ENCODE measurements at places on chromosomes 7 and 10.

DNA sequence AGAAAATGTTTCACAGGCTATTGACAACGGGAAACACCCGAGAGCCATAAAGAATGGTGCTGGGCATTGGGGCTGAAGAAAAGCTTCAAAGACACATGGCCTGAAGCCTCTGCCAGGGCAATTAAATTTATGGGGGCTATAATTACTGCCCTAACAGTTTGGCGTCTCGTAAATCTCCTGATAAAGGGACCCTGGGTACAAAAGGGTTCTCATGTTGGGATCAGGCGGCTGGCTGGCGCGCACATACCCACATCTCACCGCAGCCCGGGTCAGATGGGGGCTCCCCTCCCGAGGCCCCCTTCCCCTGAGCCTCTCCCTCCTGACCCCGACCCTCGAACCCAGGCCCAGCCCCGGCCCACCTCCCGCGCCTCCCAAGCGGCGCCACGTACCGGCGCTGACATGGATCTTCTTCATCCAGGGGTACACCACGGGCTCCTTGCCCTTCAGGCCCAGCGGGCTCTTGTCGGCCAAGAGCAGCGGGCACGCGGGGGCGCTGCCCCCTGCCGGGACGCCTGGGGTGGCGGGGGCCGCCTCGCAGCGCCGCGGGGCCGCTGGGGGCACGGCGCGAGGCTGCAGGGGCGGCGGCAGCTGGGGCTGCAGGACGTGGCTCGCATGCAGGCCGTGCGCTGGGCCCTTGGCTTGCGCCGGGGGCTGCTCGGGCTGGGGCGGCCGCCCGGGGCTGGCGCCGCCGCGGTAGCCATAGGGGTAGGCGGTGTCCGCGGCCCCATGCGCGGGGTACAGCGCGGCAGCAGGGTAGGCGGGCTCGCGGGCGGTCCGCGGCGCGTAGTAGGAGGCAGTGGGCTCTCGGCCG lies 623 bp downstream of the HOXA4 start:
- DNase-seq: no peak

DNA sequence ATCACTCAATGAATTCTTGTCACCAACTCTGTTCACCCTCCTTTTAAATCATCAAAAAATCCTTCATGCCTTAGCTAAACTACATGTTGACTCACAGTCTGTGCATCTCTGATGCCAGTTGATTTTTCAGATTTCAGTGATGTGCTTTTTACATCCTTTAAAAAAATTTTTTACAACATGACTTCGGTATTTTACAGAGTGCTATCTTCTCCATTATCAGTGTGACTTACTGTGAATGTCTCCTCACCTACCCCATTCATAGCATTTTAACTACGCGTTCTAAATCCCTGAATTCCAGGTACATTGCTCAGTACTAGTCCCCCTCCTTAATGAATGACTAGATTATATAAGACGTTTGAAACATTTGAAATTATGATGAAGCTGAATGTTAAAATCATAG lies 98.7 kb downstream of the DNAH11 start:
- no peak for DNase-seq

DNA sequence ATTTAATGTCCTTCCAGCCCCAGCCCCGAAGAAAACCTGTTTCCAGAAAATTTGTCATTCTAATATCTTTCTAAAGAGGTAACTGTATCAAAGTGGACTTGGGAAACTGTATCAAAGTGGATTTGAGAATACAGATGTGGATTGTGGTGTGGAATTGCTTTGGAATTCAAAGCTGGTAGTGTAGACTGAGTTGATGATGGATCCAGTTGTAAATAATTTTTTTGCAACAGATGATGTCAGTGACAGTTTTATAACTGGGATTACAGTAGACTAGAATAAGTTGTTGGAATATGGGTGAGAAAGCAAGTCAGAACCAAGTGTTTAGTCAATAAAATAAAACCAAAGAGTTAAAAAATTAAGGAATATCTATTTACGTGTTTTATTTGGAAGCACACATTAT lies 202.1 kb downstream of the LRMDA start:
- DNase-seq: no peak

GRCh38 chr10:13183625-13184024 lies 22.3 kb downstream of the MCM10 start:
- DNase-seq: no peak

DNA sequence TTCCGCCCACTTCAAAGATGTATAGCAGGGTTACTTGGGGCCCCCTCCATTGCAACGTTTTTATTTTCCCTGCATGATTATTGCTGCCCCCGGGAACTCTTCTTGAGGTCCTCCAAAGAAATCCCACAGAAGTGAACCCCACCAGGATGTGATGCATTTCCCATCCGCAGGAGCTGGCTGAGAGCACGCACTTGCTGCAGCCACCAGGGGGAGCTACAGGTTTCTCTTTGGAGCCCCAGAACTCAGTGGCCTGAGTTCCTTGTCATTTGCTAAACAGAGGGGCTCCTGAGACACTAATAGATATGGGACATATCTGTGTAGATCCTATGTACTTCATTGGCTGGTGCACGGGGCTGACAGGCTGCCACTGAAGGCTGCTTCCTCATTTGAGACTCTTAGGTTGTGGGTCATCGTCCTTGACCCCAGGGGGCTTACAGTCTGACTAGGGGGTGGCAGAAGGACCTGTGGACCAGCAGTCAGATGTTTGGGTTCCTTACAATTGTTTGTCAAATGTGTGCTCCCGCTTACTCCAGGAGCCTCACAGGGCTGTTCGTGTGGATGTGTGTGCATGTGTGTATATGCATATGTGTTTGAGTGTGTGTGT lies 52.3 kb upstream of the ENO4 start:
- peak; percentile 91 for DNase-seq

DNA sequence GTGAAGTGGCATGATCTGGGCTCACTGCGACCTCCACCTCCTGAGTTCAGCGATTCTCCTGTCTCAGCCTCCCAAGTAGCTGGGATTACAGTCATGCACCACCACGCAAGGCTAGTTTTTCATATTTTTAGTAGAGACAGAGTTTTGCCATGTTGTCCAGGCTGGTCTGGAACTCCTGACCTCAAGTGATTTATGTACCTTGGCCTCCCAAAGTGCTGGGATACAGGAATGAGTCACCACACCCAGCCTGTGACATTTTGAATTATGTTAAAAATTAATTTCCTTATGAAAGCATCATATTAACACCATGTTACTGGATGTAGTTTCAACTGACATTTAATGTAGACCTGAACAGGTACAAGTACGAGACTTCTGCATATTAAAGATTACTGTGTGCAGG lies 24.3 kb downstream of the ABCB4 start:
- DNase-seq: no peak

- DNase-seq: peak; percentile 95
These were observed at the start of gene BMPR1A for GRCh38 chr10:86756511-86757112. BMPR1A (plus strand) TSS chr10:86756619; CDS start chr10:86876019, 119,400 bp downstream.

DNA sequence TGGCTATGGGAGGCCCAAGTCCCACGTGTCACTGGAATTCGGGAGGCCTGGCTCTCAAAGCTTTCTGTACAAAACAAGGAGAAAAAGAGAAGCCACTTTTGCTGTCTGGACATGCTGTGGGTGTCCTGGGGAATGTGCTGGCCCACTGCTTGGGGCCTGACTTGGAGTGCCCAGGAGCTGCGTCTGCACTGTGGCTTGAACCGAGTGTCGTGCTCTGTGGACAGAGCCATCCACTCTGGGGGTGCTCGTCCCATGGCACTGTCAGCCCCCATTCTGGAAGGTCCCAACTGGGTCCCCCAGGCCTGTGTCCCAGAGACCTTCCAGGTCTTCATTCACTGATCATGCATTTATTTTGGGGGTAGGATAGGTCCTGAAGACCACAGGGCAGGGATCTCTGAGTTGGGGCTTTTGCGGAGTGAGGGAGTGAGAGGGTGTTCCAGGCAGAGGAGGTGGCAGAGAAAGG lies 138.0 kb downstream of the LHPP start:
- DNase-seq: peak; percentile 11

DNA sequence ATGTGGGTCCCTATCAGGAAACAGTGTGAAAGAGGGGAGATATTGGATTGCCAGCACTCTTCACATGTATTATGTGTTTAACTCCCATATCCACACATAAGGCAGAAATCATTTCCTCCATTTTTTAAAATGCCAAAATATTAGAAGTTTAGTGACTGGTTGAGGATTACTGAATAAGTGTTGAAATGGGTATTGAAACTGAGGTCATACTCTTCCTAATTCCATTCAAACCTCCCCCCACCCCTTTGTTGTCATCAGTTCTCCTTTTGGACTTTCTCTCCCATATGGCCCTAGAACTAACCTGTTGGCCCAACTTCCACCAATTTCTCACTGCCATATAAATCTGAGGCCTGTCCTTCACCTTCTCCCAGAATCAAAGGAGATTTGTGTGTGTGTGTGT lies 81.6 kb downstream of the EVX1 start:
- DNase-seq: no peak

DNA sequence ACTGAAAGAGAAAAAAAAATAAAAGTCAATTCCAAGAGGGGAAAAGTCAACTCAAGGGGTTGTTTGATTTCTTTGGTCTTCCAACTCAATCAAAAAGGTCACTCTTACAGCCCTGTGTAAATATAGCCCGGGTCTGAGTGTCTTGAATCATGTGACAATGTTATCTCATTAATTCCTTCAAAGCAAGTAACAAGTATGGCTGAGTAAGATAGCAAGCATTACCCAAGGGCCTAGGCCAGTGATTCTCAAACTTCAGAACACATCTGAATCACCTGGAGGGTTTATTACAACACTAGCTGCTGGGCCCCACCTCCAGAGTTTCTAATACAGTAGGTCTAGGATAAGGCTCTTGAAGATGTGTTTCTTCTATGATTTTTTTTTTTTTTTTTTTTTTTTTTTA lies 125.0 kb downstream of the PRLHR start:
- no peak for DNase-seq

GRCh38 chr10:26199841-26200240 lies 16.7 kb upstream of the GAD2 start:
- DNase-seq: no peak

DNA sequence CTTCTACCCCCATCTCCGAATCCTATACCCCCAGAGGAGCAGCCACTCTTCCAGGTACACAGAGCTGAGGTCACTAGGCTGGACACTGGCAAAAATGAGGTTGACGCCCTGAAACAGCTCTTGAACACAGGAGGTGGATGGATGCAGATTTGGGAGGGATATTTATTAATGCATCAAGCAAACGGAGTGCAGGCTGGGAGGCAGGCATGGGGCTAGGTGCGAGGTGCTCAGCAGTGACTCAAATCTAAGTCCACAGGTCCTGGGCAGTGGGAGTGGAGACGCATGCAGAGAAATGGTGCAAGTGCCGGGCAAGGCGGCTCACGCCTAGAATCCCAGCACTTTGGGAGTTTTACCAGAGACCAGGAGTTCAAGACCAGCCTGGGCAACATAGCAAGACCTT lies 11.0 kb downstream of the GUSB start:
- DNase-seq: no peak

GRCh38 chr7:102272075-102272916 lies 14.4 kb upstream of the SH2B2 start:
- peak; percentile 90 for DNase-seq

- no peak for DNase-seq
These were observed 287.9 kb upstream of the PODXL start for GRCh38 chr7:131844369-131844768.

DNA sequence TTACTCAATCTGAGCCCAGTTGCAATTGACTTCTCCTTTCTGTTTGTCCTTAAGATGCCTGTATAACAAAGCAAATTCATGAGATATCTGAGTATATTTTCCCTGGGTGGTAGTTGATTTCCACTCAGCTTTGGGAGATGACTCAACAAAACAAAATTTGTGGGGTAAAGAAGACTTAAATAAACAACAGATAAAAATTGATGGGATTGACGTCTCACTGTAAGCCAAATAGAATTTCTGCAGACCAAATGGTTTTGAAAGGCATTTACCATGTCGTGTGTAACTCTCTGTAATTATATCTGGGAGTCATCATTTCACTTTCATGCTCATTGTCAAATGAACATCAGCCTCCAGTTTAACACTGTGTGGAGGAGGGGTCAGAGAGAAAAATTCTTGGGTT lies 255.4 kb upstream of the MYO3A start:
- no peak for DNase-seq

DNA sequence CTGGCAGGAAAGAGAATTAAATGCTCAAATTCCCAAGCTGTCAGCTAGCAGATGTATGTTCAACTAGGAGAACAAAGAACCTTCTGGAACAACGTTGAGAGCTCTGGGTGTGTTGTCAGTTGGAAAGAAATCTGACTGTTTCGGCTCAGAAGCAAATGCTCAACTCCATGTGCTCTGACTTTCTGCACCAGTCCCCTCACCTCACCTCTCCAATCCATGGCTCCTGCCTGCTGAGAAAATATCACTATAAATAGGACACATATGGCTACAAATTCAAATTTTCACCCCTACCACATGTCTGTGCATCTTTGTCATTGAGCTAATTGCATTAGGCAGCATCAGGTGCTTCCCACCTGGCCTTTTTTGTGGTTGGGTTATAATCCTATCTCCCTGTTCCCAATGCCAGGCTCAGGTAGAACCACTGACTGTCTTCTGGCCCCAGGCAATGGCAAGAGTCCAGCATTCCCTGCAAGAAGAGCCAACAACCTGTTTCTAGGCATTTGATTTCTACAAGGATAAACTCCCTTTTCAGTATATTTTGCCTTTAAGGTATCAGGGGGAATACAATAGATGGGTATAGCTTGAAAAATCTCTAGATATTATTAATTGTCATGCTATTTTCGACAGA lies 142.6 kb upstream of the LSM8 start:
- DNase-seq: no peak

GRCh38 chr7:142884286-142884640 lies 1.3 kb downstream of the TRPV6 start:
- DNase-seq: no peak

GRCh38 chr10:87079106-87079836 lies 15.4 kb downstream of the GLUD1 start:
- no peak for DNase-seq

DNA sequence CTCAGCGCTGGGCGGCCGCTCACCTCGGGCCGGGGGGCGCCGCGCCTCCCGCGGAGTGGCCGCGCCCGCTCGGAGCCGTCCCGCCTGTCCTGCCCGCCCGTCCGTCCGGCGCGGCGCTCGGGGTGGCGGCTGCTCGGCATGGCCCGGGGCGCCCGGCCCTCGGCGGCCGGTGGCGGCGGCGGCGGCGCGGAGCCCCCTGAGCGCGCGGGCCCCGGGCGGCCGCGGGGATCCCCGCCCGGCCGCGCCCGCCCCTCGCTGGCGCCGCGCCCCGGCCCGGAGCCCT lies 338 bp downstream of the SDK1 start:
- no peak for DNase-seq

- no peak for DNase-seq
These were observed 3.1 kb upstream of the DOCK1 start for GRCh38 chr10:126902157-126902556.

DNA sequence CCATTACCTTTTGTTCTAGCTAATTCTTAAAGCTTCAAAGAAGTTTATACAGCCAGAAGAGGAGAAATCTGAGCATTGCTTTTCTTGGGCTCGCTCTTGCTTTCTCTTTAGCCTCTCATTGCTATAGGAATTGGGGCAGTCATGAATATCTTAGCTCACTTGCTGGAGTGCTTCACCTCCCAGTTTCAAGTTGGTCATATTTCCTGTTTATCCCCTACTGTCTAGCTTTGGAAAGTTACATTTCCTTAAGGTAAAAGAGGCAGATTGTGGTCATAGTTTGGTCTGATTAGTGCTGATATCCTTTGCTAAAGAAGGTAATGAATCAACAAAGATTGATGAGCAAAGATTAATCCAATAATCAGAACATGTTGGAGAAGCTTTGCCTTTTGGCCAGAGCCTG lies 77.7 kb upstream of the GLI3 start:
- DNase-seq: no peak

Data from glutamatergic neuron (in vitro differentiated cells).